ENCODE measurements at places on chromosomes 4 and X.

- DNase-seq: no peak
Observed at GRCh38 chrX:134619838-134620237, 38.4 kb downstream of the PLAC1 start.

- DNase-seq: no peak
Observed at GRCh38 chr4:125760956-125761355, 446.2 kb downstream of the FAT4 start.

DNA sequence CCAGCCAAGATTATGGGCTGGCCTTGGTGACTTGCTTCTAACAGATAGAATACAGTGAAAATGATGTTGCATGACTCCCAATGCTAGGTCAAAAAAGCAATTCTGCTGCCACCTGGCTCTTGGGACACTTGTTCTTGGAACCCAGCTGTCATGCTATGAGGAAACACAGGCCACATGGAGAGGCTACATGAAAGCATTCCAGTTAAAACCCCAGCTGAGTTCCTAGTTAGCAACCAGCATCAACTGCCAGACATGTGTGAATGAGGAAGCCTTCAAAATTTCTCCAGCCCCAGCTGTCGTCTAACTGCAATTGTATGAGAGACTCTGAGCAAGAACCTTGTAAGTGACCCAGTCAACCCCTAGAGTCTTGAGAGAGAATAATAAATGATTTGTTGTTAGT lies 105.2 kb upstream of the FGF16 start:
- no peak for DNase-seq

DNA sequence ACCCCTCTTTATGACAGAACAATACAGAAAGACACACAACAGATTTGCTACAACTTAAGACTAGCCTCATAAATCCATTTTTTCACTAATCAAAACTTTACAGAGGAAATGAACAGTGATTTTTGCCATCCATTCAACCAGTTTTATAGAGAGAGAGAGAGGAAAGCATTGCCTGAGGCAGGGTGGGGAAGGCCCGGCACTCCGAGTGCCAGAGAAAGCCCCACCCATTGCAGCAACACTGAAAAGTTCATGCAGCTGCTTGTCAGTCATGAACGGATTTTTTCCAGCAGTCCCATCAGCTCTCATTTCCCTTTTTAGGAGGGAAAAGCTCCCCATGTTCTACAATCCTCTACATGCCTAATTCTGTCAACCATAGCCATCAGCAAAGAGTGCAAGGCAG lies 236.9 kb downstream of the CHIC1 start:
- DNase-seq: no peak

- no peak for DNase-seq
Observed at GRCh38 chr4:133498149-133498548, 349.1 kb downstream of the PCDH10 start.
